ENCODE measurements at places on chromosomes 6 and 20.

DNA sequence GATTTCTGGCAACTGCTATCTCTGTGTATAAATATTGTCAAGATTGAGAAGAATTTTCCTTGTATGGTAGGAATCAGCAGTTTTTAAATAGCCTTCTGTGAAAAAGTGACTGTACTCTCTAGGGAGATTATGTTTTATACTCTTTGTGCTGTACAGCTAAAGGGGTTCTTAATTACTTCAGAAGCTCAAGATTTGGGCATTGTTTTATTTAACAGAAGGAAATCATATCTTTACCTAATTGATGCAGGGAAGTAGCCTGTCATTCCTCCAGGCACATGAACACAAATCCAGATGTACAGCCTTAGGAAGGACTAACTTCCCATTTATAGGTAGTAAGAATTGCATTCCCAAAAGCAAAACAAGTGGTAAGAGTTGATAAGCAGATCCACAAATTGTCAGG is 1.3 kb downstream of the CALHM5 start:
- DNase-seq = no peak

DNA sequence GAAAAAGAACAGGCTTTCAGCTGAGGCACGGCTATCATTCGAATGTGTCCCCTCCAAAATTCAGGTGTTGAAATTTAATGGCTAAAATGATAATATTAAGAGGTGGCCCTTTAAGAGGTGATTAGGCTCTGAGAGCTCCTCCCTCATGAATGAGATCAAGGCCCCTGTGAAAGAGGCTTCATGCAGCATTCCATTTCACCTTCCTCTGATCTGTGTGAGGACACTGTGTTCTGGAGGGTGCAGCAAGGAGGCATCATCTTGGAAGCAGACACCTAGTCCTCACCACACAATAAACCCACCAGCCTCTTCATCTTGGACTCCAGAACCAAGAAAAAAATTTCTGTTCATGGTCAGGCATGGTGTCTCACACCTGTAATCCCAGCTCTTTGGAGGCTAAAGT is 56.4 kb downstream of the PPP1R14C start:
- no peak for DNase-seq

DNA sequence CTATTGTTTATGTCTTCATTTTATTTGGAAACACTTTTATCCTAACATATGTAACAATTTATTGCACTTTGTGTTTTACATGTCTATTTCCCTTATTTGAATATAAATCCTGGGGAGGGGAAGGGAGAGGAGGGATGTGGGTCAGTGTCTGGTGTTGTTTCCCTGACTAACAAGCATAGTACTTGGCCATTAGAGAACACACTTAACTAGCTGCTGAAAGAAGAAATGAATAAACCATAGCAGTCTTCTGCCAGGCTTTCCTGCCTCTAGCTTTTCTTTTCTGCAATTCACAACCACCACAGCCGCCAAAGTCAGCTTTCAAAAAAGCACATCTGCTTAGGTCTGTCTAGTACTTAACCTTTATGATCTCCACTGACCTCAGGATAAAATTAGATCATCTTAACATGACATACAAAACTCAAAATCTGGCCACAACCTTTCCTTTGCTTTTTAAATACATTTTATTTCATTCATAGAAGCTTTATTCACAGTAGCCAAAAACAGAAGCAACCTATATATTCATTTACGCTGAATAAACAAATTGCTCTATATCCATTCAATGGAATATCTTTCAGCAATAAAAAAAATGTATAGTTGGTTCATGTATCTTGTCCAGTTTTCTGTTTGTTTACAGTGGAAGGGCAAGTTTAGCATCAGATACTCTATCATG is 16.3 kb downstream of the PDSS2 start:
- DNase-seq = no peak

GRCh38 chr20:62677678-62678077 is 31.0 kb upstream of the NTSR1 start:
- no peak for DNase-seq

GRCh38 chr20:53907968-53908751 is 162.2 kb downstream of the BCAS1 start:
- no peak for DNase-seq

DNA sequence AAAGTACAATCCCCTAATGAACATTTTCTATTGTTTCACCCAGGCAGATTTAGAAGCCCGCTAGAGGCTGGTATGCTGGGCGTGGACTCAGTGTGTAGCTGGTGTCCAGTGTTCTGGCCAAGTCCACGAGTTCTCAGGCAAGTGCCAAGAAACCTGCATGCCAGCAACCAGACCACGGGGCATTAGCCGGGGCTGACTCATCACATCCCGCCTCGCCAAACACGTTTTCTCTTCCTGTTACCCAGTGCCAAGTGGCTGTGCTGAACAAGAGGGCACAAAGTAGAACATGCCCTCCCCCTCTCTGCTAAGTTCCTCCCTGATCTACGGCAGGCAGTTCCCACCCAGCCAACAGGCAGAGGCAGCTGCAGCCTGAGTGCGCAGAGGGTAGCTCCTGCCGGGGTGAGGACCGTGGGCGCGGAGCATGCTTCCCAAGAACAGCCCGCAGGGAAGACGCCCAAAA is 29.6 kb downstream of the RAMACL start:
- DNase-seq = no peak

GRCh38 chr20:1010659-1011058 is 8.5 kb upstream of the RSPO4 start:
- DNase-seq = no peak

DNA sequence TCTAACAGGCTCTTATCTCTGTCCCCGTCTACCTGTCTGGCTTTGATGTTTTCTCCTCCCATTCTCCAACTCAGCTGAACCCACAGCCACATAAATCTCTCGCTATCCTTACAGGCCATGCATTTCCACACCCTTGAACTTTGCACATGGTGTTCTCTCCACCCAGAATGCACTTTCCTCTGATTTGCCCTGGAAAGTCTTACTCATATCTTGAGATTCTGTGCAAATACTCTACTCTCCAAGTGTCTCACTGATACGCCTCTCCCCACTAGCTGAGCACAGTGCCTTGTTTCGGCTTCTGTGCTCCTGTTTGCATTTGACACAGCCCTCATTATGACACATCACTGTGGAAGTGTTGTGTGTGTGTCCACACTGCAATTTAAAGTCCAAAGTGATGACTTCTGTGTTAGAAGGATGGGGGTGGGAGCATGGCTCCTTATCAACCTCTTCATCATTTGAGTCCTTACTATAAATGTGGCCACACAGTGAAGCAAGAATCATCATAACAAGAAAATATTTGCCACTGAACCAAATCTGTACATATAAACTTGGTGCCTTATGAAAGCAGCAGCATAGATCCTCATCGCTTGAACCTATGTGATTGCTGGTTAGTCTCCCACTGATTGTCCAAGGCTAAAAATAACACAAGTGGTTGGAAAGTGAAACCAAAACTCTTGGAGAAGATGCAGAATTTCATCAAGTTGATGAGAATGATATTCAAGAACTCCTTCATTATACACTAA is 5.5 kb upstream of the PRELID3B start:
- DNase-seq = no peak

DNA sequence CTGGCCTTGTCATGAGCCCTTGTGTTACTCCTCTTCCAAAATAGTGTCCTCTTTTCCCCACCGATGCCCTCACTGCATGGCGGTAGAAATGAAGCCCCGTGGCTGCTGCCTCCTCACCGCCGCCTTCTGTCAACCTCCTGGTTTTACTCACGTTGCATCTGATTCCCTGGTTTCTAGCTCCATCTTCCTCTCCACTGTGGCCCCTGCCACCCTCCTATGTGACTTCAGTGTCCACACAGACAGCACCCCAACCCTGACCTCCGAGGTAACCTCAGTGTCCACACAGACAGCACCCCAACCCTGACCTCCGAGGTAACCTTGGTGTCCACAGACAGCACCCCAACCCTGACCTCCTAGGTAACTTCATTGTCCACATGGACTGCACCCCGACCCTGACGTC is 122.8 kb upstream of the THBS2 start:
- no peak for DNase-seq

GRCh38 chr20:10463622-10464021 is 28.5 kb downstream of the SLX4IP start:
- DNase-seq = no peak

DNA sequence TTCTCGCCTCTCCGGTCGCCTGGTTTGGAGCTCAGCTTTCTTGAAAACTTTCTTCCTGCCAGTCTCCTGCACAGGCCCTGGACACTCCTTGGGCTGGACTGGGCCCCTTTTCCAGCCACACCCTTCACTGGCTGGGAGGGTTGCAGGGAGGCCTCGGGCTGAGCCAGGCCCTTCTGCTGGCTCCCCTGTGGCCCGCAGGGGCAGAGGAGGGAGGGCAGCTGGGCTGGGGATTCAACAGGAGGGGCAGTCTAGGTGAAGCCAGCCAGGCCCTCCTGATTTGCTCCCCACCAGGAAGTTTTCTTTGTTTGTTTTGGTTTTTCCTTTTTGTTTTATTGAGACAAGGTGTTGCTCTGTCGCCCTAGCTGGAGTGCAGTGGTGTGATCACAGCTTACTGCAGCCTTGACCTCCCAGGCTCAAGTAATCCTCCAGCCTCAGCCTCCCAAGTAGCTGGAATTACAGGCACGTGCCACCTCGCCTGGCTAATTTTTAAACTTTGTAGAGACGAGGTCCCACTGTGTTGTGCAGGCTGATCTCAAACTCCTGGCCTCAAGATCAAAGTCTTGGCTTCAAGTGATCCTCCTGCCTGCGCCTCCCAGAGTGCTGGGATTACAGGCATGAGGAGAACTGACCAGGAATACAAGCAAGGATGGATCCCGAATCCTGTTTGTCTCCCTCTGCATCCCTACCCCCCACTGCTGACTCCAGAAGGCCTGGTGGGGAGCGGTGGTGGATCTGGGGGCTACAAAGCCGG is 23.5 kb upstream of the CDH22 start:
- DNase-seq = no peak

GRCh38 chr6:75397656-75398465 is 95.7 kb downstream of the FILIP1 start:
- no peak for DNase-seq
